ENCODE measurements at places on chromosomes 1 and 21.
A peak's percentile ranks its signal among the peaks of the same experiment; 100 is the strongest.

DNA sequence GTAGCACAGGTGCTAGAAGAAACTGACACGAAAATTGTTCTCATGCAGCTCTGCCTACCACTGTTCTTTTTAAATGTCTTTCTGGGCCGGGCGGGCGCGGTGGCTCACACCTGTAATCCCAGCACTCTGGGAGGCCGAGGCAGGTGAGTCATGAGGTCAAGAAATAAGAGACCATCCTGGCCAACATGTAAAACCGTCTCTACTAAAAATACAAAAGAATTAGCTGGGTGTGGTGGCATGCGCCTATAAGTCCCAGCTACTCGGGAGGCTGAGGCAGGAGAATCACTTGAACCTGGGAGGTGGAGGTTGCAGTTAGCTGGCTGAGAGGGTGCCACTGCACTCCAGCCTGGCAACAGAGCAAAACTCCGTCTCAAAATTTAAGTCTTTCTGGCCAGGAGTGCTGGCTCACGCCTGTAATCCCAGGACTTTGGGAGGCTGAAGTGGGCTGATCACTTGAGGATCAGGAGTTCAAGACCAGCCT is 947 bp upstream of the RIT1 start:
- no peak for DNase-seq

GRCh38 chr1:214427871-214428277 is 123.5 kb downstream of the PTPN14 start:
- peak; percentile 81 for DNase-seq

GRCh38 chr1:59292562-59292961 is 4.3 kb upstream of the FGGY start:
- peak; percentile 77 for DNase-seq

DNA sequence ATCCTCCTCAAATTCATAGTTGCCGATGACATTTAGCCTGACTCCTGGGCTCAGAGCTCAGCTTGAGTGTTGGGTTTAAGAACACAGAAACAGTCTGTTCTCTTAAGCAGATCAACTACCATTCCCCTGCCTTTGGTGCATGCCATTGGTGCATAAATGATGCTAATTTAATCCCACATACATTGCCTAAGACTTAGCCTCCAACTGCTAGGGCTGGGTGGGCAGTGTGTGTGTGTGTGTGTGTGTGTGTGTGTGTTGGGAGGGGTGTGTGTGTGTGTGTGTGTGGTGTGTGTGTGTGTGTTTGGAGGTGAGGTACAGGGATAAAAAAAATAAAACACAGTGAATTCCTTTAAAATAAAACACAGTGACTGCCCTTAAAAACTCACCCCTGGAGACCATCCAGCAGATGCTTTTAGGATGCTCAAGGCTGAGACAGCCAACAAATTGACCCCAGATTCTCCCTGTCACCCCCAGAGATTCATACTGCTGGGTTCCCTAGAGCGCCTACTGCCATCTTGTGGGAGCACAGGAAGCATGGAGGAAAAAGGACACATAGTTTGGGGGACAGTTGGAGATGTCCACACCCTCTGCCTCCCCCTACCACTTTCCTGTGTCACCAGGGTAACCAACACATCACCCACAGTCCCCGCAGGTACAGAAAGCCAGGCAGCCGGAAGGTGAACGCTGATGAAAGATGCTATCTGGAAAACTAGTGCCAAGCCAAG is 30.6 kb downstream of the KLHDC7A start:
- no peak for DNase-seq

DNA sequence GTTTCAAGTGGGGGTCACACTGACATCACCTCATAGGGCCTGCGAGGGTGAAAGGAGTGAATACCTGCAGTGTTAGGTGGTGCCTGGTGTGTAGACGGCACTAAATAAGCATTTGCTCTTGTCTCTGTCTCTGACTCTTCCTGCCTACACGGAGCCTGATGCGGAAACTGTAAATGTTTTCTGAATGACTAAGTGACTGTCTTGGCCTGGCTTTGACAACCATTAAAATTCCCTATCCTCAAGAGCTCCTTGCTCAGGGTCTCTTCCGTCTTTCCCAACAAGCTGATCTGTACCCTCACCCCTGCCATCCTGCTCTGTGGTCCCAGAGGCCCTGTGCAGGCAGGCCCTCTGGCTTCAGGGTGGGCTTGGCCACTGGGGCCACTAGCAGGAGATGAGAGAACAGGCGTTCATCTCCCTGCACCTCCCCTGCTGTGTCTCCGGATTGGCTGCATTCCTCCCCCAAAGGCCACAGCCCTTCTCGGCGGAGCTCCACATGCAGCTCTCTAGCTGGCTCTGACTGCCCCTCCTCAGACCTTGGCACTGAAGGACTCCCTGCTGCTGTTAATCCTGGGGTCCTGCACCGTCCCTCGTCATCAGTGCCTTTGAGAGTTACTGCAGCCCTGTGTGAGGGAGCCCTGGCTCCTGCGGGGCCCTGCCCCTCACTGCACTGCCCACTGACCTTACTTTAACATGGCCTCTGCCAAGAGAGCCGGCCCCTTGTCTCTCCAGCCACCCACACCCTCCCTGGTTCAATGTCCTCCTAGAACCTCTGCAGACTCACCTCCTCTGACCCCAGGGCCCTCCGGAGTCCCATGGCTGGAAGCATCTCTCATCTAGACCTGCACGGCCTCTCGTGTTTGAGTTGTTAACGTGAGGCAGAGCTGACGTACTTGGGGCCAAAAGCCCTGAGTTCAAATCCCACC is 211.1 kb downstream of the MATN1 start:
- DNase-seq, result no peak

DNA sequence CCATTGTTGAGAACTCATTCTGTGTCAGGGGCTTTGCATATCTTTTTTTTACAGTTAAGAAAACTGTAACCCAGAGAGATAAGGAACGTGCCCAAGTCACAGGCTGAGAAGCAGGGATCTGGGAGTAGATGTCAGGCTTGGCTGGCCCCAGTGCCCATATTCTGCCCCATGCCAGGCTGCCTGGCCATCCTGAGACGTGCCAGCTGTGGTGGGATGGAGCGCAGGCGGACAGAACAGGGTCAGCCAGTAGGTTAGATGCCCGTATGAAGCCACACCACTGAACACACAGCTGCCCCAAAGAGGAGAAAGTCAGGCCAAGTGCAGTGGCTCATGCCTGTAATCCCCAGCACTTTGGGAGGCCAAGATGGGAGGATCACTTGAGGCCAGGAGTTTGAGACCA is 55.9 kb downstream of the SLC66A1 start:
- DNase-seq, result no peak

- DNase-seq, result no peak
Observed at GRCh38 chr1:178364782-178365181, 132.0 kb downstream of the CLEC20A start.

DNA sequence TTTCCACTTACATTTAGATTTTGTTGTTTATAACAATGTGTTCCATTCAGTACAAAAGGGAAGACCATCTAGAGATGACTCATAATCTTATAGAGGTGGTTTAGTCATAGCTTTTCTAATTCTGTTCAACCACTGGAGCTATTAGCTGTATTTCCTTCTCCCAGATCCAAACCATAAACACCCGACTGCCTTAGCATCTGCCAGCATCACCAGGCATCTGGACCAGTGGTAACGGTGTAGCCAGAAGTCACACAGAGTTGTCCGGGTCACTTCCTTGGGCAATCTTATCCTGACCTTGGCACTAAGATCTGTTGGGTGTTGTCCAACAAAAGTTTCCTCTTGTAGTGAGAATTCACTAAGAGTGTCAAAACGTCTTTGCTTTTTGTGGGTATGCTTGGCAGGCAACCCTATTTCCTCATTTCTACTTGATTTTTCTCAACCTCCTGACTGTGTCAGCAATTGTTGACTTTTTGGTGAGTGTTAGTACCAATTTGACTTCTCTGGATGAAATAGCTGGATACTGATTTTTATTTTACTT is 372.1 kb upstream of the B3GALT2 start:
- peak; percentile 18 for DNase-seq

GRCh38 chr21:42381347-42381984 is 14.4 kb downstream of the TMPRSS3 start:
- DNase-seq, result peak; percentile 35

DNA sequence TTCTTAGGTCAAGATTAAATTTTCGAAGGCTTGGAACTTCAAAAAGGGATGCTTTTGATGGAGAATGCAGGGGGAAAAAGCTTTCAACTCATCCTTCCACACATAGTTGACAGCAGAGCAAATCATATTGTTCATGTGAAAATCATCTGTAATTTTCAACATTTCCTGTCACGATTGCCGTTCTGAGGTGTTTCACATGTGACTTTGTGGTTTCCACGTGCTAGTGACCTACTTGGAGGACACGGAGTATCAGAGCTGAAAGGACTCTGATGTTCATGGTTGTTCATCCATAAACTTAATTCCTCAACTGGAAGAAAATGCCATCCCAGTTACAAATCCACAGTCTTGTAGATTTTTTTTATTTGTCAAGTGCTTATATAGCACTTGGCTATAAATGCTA is 79.1 kb downstream of the ZP4 start:
- DNase-seq, result no peak

DNA sequence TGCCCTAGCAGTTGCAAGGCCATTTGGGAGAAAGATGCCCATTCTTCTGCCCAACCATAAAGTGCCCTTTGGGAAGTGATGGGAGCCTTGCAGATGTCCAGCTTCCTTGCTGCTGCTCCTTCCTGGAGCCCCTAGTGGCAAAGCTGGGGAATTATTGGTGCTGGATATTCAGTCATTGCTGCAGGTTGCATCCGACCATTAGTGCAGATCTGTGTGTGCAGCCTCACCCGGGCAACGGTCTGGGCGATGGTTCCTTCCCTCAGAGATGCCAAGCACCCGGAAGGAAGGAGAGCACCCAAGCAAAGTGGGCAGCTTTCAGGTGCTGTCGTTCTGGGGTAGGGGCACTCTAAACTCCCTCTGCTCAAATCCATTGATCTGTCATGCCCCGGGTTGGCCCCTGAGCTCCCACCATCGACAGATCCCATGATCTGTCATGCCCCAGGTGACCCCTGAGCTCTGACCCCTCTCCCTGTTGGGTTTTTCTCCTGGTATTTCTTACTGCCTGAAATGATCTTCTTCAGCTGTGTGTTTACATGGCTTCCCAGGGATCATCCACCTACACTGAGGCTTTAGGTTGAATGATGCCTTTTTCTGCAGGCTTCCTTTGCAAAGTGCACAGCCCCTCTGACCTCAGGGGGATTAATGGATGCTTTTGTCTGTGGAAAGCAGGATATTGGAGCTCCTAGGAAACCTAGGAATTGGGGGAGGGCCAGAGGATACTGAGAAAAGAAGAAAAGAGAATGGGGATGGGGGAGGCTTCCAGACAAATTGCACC is 467.5 kb downstream of the PTPRU start:
- peak; percentile 61 for DNase-seq

GRCh38 chr1:95604771-95605170 is 370.8 kb downstream of the RWDD3 start:
- no peak for DNase-seq

- peak; percentile 74 for DNase-seq
Observed at GRCh38 chr1:39409055-39409816, 82.2 kb upstream of the BMP8A start.

DNA sequence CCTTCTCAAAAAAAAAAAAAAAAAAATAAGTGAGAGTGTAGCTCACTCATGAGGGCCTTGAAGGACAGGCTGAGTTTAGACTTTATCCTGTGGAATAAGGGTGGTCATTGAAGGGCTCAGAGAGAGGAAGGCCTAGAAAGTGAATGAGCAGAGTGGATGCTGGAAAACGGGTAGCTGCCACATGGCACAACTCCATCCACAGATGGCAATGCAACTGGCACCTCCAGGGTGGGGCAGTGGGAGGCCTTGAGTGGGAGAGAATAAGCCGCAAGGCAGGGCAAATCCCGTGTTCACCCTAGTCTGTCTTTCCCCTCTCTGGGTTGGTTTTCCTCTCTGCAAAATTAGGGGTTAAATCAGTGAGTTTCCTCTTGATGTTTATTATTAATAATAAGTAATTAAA is 3.1 kb downstream of the TNNI1 start:
- no peak for DNase-seq

DNA sequence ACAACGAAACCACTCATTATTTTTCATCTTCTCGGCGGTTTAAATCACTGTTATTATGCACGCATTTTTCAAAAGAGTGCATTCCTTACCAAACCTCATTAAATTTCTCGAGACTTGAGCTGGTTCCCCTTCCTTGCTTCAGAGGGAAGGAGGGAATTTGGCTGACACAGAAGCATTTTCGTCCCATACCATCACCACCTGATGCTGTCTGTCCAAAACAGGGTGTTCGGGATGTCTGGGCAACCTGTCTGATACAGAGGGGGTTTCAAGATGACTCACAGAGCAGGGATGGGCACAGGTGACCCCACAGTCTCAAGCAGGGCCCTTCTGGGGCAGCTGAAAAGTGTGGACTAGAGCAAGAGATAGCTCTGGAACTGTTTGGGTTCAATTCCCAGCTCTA is 12.3 kb upstream of the RCC2 start:
- no peak for DNase-seq

DNA sequence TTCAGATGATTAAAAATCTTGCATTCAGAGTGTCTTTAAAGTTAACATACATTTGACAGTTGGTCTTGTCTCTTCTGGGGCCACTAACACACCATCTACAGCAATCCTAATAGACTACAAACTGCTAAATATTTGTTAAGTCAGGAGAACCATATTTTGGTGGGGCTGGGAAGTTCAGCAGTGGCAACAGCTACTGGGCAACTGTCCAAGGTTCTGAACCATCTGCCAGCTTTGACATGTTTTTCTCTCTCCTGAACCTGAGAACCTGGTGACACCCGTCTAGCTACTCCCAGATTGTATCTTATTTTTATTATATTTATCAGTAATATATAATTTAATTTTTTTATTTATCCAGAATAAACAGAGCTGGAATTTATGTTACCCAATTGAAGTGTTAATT is 199.0 kb upstream of the DPYD start:
- DNase-seq, result peak; percentile 49

DNA sequence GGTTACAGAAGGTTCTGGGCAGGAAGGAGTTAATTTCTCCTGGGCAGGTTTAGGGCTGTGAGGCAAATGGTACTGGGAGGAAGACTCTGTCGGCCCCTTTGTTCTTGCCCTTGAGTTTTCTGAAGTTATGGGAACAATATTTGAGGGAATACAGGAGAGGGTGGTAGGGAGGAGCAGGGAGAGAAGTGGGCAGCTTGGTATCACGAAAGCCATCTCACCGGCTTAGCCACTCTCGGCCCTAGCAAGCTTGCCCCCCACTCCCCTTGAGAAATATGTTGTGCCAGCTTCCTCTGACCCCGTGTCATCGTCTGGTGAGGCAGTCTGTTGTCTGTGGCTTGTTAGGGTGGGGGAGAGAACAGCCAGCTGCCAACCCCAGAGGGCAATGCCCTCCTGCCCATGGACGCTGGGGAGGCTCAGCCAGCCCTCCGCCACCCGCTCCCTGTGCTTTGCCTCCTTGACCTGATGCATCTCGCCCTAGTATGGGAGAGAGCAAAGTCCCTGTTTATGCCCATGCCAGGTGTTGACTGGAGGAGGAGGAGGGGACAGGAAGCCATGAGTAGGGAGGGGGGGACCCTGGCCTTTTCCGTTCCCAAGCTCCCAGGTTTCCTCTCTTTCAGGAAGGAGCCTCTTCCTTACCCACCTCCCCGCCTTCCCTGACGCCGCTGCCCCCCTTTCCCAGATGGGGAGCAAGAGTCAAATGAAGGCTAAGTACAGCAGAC is 1.2 kb downstream of the EFNA1 start:
- DNase-seq, result no peak
